ENCODE measurements at places on chromosomes 4 and X. TPM values are rescaled to one million over a fixed set of nuclear protein-coding genes. Genes with fewer than 3 reads are reported as not detected.

DNA sequence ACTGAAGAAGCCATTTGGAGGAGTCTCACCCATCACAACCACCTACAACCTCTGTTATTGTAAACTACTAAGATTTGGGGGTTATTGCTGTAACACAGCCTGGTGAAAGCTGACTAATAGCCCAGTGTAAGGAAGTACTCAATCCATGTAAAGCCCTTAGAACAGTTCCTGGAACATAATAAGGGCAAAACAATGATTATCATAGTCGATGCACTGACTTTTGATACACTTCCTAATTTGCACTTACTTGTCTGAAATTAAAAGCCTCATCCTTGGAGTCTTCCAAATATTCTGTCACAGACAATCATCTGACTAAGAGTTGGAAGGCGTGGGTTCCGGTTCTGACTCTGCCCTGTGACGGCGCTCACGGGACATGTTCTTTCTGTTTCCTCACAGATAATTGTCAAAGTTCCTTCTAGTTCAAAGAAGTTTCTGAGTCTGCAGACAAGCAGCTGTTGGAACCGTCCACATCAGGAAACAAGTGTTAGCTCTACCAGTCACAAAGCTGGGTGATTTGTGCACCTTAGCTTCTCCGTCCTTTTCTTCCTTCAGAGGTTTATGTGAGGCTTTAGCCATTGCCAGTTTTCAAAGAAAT, 33.4 kb upstream of the RASGEF1B start:
- H3K4me3 ChIP-seq: no peak overlapping the region
- peak; percentile 95 for DNase-seq
- H3K36me3 ChIP-seq: no peaks in the 10 kb centered on the region
- peaks cover 5% of the 10 kb centered on the region for H3K4me1 ChIP-seq

DNA sequence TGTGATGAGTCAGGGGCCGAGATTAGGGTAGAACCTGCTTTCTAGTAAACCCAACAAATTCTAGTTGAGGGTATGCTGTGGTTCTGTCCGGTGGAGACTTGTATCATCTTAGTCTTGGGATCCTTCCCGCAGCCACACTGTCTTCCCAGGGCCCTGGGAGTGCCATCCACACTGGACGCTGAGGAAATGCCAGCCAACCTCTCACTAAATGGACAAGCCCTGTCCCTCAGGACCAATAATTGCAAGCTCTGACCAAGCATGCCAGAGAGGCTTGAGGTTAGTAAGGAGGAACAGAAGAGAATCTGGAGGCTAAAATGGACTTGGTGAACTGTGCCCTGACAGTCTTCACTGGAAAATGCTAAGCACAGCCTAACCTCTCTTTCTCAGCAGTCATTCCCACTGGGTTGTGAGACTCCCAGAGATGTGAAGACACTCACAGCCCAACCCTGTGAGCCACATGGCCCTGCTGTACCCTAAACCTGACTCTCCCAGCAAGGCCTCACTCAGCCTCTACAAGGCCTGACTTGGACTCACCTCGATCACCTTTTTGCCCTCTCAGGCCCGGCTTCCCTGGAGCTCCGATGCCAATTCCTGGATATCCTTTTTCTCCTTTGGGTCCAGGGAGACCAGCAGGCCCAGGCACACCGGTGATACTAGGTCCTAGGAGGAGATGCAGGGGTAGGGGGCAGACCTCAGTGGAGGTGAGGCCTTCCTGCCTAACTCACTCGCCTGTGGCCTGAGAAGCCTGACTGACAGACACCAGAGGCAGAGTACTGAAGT, 77.6 kb downstream of the ATG4A start:
- DNase-seq: no peak
- H3K36me3 ChIP-seq: no peaks in the 10 kb centered on the region
- no peak overlapping the region for H3K4me3 ChIP-seq
- H3K27me3 ChIP-seq: no peaks in the 10 kb centered on the region
- H3K4me1 ChIP-seq: no peaks in the 10 kb centered on the region

GRCh38 chrX:136019226-136019625, 34.0 kb downstream of the SLC9A6 start:
- H3K27ac ChIP-seq: no peak overlapping the region
- H3K36me3 ChIP-seq: no peaks in the 10 kb centered on the region
- H3K4me3 ChIP-seq: no peak overlapping the region

DNA sequence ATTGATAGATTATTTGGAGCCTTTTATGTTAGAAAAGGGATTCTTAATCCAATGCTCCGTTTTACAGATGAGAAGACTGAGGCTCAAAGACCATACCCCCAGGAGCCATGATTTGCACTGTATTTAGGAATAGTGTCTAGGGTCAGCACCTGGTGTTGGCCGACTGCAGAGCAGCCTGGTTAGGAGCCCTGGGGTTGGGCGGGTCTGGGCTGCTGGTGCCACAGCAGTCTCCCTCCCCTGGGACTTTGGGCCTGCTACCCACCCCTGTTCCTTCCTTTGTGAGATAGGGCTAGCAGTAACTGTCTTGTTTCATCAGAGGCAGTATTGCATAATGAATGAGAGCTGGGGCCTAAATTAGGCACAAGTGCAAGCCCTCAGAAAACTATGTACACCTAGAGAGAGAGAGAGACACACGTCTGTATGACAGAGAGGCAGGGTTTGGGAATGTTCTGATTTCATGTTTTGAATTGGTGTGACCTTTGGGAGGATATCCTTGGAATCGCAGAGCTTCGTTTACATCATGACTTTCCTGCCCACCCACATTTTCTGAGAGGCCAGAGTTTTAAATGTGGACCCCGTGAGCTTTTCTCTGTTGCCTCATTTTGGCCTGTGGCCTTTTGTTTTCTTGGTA, 111.7 kb downstream of the PTTG2 start:
- H3K36me3 ChIP-seq: peaks cover 37% of the 10 kb centered on the region
- DNase-seq: no peak
- no peak overlapping the region for H3K27ac ChIP-seq
- no peak overlapping the region for H3K4me3 ChIP-seq
- H3K27me3 ChIP-seq: no peaks in the 10 kb centered on the region

DNA sequence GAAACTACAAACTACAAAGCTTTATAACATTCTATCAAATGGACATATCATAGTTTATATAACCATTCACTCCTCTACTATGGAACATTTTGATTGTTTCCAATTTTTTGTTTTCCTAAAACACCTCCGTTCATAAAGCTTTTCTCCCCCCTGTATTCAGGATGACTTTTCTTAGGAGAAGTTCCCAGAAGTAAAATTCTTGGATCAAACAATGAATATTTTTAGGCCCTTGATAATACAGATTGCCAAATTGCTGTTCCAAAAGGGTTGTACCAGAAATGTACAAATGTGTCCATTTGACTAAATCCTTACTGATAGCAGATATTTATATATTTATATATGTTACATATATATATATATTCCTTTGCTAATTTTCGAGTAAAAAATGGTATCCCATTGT, 77.8 kb downstream of the GPC3 start:
- no peaks in the 10 kb centered on the region for H3K27me3 ChIP-seq
- no peak for DNase-seq
- no peaks in the 10 kb centered on the region for H3K4me1 ChIP-seq
- H3K36me3 ChIP-seq: no peaks in the 10 kb centered on the region

DNA sequence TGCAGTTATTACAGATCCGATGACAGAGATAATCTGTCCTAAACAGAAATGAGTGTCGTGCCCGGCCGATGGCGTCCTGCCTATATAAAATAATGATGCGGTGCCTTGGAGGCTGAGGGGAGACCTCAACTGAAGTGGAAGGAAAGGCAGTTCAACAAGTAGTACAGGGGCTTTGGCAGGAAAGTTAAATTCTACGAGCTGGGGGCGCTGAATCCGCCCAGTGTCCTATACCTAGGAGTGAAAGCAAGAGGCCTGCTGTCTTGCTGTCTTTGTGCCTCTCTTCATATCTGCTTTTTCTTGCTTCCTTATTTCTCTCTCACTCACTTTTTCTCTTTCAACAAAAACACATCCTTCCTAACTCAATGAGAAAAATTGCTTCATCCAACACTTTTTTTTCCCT, 82.2 kb upstream of the PRPS2 start:
- no peaks in the 10 kb centered on the region for H3K36me3 ChIP-seq
- no peak overlapping the region for H3K4me3 ChIP-seq
- H3K27me3 ChIP-seq: no peaks in the 10 kb centered on the region
- H3K4me1 ChIP-seq: no peaks in the 10 kb centered on the region

DNA sequence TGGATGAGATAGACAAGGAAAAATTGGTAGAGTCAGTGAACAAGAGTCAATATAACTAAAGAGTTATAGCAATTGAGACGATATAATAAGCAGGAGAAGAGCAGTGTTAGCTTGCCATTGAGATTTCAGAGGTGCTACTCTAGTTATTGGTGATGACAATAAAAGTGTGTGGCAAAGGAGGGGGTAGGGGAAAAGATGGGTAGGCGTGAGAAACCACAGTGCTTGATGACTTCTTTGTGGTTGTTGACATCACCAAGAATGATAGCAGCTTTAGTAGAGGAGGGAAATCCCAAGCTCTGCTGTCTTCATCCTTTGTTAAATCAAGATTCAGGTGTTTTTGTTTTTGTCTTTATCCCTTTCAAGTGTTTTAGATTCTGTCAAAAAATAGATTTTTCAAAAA, 179.9 kb upstream of the PPP3CA start:
- no peaks in the 10 kb centered on the region for H3K4me1 ChIP-seq
- no peaks in the 10 kb centered on the region for H3K36me3 ChIP-seq
- no peaks in the 10 kb centered on the region for H3K27me3 ChIP-seq
- no peak overlapping the region for H3K27ac ChIP-seq
- no peak overlapping the region for H3K4me3 ChIP-seq

- H3K27me3 ChIP-seq: no peaks in the 10 kb centered on the region
- no peak for DNase-seq
- no peaks in the 10 kb centered on the region for H3K36me3 ChIP-seq
- H3K4me1 ChIP-seq: no peaks in the 10 kb centered on the region
- no peak overlapping the region for H3K4me3 ChIP-seq
These were observed 443.0 kb downstream of the GPM6A start for GRCh38 chr4:175369087-175369486.

GRCh38 chr4:61473306-61473705, 273.2 kb downstream of the ADGRL3 start:
- no peak for DNase-seq
- H3K27me3 ChIP-seq: no peaks in the 10 kb centered on the region
- H3K4me1 ChIP-seq: no peaks in the 10 kb centered on the region
- H3K27ac ChIP-seq: no peak overlapping the region
- H3K4me3 ChIP-seq: no peak overlapping the region

DNA sequence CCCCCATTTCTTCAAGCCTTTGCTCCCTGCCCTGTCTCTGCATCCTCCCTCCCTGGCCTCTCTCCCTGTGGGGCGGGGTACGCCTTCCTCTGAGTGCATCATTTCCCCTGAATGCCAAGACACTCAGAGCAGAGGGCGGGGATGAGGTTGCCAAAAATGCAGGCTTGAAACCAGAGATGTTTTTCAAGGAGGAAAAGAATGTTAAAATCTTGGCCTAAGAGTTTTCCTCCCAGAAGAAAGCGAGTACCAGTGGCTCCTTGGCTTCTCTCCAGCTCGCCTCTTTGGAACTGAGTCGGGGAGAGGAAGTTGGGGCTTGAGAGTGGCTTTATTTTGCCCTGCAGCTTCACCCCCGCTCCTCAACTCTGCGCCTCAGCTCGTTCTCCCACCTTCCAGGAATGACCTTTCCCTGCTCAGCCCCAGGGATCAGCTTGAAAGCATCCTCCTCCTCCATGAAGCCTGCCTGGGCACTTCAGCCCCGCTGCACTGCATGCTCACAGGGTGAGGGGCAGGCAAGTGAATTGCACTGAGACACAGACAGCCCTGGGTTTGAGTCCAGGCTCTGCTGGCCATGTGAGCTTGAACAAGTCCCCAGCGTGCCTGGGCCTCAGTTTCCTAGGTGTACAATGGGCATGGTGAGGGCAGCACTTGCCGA, 57.5 kb upstream of the SORCS2 start:
- H3K36me3 ChIP-seq: no peaks in the 10 kb centered on the region
- no peaks in the 10 kb centered on the region for H3K4me1 ChIP-seq
- no peak for DNase-seq
- H3K4me3 ChIP-seq: no peak overlapping the region
- peak overlapping the region; percentile 24 for H3K27ac ChIP-seq

- no peak overlapping the region for H3K4me3 ChIP-seq
- H3K36me3 ChIP-seq: no peaks in the 10 kb centered on the region
- no peaks in the 10 kb centered on the region for H3K27me3 ChIP-seq
- no peaks in the 10 kb centered on the region for H3K4me1 ChIP-seq
These were observed 57.2 kb downstream of the SCML2 start for GRCh38 chrX:18297251-18297650.

DNA sequence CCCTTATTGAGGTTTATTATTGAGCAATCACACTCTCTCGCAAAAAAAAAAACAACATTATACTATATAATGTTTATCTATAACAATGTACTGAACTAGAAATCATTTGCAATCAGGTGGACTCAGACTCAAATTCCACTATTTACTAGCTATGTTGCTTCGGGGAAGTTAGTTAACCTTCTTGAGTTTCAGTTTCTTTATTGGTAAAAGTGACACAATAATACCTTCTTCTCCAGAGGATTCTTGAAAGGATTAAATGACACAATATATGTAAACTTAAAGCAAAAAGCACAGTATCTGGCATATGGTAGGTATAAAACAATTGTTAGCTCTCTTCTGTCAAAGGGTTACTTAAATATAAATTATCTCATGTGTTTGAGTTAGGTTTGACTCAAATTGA, 31.5 kb upstream of the HDAC8 start:
- H3K36me3 ChIP-seq: peaks cover 10% of the 10 kb centered on the region
- no peaks in the 10 kb centered on the region for H3K4me1 ChIP-seq
- H3K4me3 ChIP-seq: no peak overlapping the region
- no peak for DNase-seq
- no peaks in the 10 kb centered on the region for H3K27me3 ChIP-seq
- H3K27ac ChIP-seq: no peak overlapping the region

DNA sequence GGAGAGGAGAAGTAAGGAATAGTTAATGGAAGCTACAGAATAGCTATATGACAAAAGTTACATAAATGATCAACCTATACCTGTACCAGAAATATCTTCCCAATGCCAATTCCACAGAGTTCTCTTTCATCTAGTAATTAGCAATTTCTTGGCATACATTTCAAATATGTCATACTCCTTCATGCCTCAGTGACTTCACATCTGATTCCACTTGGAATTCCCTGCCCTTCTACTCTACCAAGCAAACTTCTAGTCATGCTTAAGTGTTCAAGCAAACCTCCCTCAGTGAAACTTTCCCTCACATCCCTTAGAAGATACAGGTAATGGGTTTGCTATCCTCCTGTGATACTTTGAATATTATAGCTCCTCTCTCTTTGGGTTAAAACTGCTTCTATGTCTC, 127.1 kb downstream of the KLHL13 start:
- peaks cover 26% of the 10 kb centered on the region for H3K4me1 ChIP-seq
- no peak for DNase-seq
- no peaks in the 10 kb centered on the region for H3K27me3 ChIP-seq
- H3K27ac ChIP-seq: no peak overlapping the region
- no peak overlapping the region for H3K4me3 ChIP-seq

GRCh38 chr4:86967073-86967472, 32.3 kb downstream of the AFF1 start:
- H3K36me3 ChIP-seq: no peaks in the 10 kb centered on the region
- DNase-seq: no peak
- H3K4me3 ChIP-seq: no peak overlapping the region
- H3K4me1 ChIP-seq: peaks cover 14% of the 10 kb centered on the region
- no peaks in the 10 kb centered on the region for H3K27me3 ChIP-seq

TLL1 gene
- total RNA-seq: 8.3 TPM

C4orf50 gene
- 0.33 TPM for total RNA-seq

CXorf49 gene
- not detected for total RNA-seq

PAGE2B gene
- total RNA-seq: not detected

TMEM128 gene
- total RNA-seq: 10.7 TPM

TASL gene
- 0.42 TPM for total RNA-seq

PIR gene
- total RNA-seq: 12.1 TPM

SPP1 gene
- total RNA-seq: 11.0 TPM

RTL9 gene
- total RNA-seq: not detected

HS6ST2 gene
- not detected for total RNA-seq

ELK1 gene
- total RNA-seq: 35.3 TPM

BMX gene
- total RNA-seq: 2.8 TPM
